PC-3 (cell line): ENCODE measurements at places on chromosomes 5 and 9. TPM values are rescaled to one million over a fixed set of nuclear protein-coding genes. Genes with fewer than 3 reads are reported as not detected.
A peak's percentile ranks its signal among the peaks of the same experiment; 100 is the strongest.

GRCh38 chr9:17052626-17053025 is 82.2 kb upstream of the CNTLN start:
- H3K27me3 ChIP-seq, result no peaks in the 10 kb centered on the region
- H3K4me1 ChIP-seq, result no peaks in the 10 kb centered on the region
- no peak overlapping the region for H3K4me3 ChIP-seq
- H3K36me3 ChIP-seq, result no peaks in the 10 kb centered on the region
- no peak overlapping the region for H3K27ac ChIP-seq
- no peak for DNase-seq

DNA sequence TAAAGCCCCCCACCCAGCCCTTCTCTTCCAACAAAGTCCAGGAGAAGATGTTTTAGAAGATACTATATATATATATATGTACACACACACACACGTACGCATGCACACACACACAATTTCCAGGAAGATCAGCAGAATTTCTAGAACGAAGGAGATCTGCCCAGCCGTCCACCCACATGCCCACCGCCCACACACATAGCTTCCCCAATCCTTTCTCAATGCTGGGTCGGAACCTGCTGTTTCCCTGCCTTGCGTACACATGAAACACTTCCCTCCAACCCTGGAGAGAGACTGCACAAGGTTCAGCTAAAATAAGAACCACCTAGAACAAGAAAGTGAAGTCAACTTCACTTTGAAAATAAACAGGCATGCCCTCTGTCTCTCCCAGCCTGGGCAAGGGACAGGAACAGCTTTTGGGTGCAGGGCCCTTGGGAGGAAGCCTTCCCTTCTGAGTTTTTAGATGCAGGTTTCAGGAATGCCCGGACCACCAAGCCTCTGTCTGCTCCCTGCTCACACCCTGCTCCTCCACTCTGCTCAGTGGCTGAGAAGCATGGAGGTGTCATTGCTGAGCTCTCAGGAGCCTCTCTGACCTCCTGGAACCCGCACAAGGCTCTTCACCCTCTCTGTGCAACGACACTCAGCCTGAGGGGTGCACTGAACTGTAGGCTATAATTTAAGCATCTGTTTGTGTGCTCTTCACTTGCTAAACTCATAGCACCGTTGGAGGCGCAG is 149.4 kb downstream of the C5orf15 start:
- peaks cover 4% of the 10 kb centered on the region; the same call in 1 of the 2 replicates for H3K4me1 ChIP-seq
- DNase-seq, result no peak
- H3K36me3 ChIP-seq, result no peaks in the 10 kb centered on the region
- no peak overlapping the region for H3K27ac ChIP-seq
- no peaks in the 10 kb centered on the region for H3K27me3 ChIP-seq

DNA sequence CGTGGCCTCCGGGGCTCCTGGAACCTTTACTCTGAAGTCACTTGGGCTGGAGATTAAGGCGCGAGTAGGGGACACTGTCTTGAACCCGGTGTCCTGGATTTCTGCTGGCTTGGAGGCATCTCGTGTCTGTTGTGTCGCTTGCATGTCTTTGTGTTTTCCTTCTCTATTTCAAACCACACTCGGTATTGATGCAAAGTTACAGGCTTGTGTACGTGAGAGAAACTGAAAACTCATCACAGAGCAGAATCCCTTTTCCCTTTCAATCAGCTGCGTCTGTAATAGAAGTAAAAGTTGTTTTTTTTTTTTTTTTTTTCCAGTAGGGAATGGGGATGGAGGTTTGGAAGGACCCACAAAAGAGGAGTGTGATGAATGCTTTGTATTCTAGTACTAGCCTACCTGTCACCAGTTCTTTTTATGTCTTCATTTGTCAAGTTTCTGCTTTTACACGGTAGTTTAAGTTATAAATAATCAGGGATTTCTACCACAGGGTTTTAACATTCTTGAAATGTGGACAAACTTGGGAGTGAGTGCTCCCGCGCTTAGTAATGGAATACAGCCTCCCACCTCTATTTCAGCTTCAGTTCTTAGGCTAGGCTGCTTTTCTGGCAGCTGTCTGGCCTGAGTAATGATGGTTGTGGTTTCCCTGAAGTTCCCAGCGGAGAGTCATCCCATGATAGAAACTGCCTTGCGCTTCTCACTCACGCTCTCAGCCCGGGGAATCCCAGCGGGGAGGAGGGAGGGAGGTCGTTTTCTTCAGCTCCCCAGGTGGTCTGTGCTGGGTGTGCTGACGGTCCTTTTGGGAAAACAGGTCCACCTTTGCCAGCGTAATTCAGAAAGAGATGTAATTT is 763 bp downstream of the TJP2 start:
- peak overlapping the region; percentile 50; the same call in 1 of the 2 replicates for H3K4me3 ChIP-seq
- DNase-seq, result peak; percentile 91
- H3K36me3 ChIP-seq, result no peaks in the 10 kb centered on the region
- peak overlapping the region; percentile 93 for H3K27ac ChIP-seq
- peaks cover 91% of the 10 kb centered on the region for H3K4me1 ChIP-seq
- no peaks in the 10 kb centered on the region for H3K27me3 ChIP-seq

DNA sequence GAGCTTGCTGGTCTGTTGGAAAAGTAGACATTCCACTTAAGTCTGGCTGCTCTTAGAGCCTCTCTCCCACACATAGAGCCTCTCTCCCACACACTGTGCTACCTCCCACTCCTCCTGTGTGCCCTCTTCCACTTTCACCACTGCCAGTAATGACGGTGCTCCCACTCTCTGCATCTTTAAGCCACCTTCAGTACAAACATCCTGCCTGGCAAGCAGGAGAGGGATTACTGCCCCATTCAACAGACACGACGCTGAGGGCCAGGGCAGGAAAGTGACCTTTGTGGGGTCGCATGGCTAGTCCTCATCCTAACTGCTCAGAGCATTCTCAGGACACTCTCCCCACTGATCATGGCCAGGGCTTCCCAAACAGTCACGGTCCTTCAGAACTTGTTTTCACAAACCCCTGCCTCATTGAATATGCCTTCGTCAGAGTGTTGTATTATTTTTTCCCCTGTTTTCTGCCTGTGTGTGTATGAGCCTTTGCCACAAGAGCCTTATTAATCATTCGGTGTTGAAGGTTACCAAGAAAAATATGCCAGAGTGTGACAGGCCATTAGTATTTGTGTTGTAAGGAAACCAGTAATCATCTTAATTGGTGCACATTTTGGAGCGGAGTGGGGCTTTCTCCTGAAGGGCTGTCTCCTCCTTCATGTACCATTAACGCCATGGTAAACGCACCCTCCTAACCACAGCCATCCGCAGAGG is 87.1 kb upstream of the SAP30L start:
- peaks cover 16% of the 10 kb centered on the region for H3K4me1 ChIP-seq
- no peaks in the 10 kb centered on the region for H3K27me3 ChIP-seq
- no peak overlapping the region for H3K4me3 ChIP-seq
- DNase-seq, result no peak

DNA sequence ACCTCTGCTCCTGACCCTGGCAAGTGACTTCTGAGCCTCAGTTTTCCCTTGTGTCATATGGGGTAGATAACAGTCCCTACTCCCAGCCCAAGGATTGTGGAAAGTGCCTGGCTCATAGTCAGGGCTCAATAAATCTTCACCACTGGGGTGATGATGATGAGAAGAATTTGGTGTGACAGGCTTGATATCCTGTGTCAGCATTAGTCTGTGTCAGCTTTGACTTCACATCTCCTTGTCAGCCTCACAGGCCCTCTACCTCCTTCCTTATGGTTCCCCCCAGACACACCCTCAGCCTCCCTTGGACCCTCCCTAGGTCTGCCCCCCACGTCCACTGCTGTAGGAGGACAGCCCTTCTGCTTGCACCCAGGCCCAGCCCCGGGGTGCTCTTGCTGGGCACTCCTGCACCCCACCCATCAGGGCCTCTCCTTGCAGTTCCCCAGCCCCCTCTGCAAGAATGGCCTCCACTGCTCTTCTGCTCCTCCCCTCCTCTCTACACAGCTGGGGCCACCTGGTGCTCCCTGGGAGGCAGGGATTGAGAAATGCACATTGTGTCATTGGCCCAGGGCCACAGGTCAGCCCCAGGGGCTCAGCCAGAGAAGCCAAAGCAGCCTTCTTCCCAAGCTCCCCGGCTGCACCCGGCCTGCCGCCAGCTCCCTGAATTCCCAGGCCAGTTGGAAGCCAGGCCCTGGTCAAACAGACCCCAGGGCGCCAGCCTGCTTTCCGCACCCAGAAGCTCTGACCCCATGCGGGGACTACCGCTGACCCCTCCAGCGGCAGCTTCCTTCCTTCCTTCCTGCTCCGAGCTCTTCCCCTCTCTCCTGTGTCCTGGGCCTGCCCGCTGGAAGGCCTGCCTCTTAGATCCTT is 7.7 kb downstream of the FGFR4 start:
- H3K4me3 ChIP-seq, result no peak overlapping the region
- H3K4me1 ChIP-seq, result no peaks in the 10 kb centered on the region
- no peaks in the 10 kb centered on the region for H3K27me3 ChIP-seq

Gene SARDH
- total RNA-seq, result 2.5 and 3.4 TPM in 2 replicates

- DNase-seq, result peak; percentile 43
- peaks cover 40% of the 10 kb centered on the region for H3K4me1 ChIP-seq
- H3K27me3 ChIP-seq, result no peaks in the 10 kb centered on the region
- no peaks in the 10 kb centered on the region for H3K36me3 ChIP-seq
Observed at GRCh38 chr9:109914280-109915027, 134.5 kb downstream of the PALM2AKAP2 start.

- no peaks in the 10 kb centered on the region for H3K36me3 ChIP-seq
- peaks cover 9% of the 10 kb centered on the region; the same call in 1 of the 2 replicates for H3K4me1 ChIP-seq
- H3K27ac ChIP-seq, result no peak overlapping the region
- no peak for DNase-seq
- H3K27me3 ChIP-seq, result no peaks in the 10 kb centered on the region
Observed at GRCh38 chr5:178240341-178240741, 7.7 kb upstream of the PHYKPL start.

DNA sequence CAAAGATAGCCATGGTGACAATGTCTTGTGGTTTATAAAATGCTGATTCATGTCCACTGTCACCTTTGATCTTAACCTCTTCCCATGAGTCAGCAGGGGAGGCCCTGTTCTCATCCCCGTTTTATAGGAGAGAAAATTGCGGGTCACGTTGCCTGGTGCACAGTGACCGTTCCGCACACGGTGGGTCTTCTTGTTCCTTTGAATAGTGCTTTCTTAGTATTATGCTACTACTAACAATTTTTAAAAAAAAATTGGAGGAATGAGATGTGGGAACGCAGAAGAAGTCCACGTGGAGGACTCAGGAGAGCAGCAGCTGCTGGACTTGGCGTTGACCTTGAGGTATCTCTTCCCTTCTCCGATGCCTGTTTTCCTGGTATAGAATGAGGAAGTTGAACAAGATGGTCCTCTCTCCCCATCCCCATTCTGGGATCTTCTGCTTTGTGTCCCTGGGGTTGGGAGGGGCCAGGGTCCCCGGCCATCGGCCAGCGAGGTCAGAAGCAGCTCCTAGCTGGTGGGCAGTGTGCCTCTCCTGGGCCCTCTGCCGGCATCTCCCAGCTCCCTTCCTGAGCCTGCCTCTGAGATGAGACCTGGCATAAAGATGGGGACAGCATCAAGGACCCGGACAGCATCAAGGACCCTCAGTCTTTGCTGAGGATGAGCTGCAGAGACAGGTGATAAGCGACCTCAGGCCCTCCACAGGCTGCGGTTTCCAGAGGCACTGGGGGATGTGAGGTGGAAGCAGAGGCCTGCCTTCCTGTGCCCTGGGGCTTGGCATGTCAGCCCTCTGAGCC is 143.9 kb downstream of the C9orf50 start:
- H3K4me3 ChIP-seq, result no peak overlapping the region
- no peaks in the 10 kb centered on the region for H3K36me3 ChIP-seq
- no peak overlapping the region for H3K27ac ChIP-seq
- no peaks in the 10 kb centered on the region for H3K27me3 ChIP-seq
- DNase-seq, result peak; percentile 43

DNA sequence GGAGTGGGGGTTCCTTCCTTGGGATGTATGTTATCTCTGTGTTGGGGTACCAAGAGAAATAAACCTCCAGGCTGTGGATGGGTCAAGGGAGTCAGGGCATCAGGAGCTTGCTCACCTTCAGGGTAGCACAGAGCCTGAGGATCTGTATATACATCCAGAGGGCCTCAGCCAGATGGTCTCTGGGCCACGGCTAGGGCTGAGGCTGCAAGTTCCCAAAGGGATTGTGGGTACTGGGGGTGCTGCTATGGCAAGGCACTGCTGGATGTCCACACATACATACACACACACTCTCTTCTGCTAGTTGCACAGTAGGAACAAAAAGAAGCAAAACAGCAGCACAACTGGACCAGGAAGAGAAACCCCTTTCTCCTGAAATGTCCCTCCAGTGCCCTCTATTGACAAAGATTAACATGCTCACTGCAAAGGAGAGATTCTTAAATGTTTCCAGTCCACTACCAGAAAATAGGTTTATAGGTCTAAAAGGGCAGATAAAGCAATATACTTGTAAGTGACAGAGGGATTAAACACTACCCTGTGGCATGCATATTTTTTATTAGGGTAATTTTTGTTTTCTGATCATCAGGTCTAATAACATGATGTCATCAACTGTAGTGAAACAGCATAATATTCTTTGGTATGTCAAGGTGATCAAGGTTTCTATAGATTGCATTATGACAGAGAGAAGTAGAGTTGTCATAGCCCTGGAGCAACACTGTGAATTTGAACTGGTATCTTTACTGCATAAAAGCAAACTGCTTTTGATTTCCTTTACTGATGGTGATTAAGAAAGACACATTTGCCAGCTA is 56.3 kb upstream of the KCNN2 start:
- no peak overlapping the region for H3K27ac ChIP-seq
- peak; percentile 5 for DNase-seq
- H3K36me3 ChIP-seq, result no peaks in the 10 kb centered on the region
- no peaks in the 10 kb centered on the region for H3K4me1 ChIP-seq
- no peaks in the 10 kb centered on the region for H3K27me3 ChIP-seq

Gene TMEM215
- total RNA-seq, result not detected in 2 replicates
